Endothelial cell (in vitro differentiated cells): ENCODE measurements at places on chromosomes 7 and 10. TPM values are rescaled to one million over a fixed set of nuclear protein-coding genes. Genes with fewer than 3 reads are reported as not detected.
A peak's percentile ranks its signal among the peaks of the same experiment; 100 is the strongest.

DNA sequence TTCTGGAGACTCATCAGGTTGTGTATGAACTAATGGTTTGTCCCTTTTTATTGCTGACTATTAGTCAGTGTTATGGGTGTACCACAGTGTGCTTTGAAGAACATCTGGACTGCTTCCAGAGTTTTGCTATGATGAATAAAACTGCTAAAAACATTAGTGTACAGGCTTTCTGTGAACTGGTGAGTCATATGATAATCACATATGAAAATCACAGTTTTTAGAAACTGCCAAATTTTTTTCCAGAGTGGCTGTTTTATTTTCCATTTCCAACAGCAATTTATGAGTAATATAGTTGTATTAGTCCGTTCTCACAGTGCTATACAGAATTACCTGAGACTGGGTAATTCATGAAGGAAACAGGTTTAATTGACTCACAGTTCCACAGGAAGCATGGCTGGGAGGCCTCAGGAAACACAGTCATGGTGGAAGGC is 281.2 kb upstream of the VSTM2A start:
- no peak overlapping the region for H3K4me3 ChIP-seq
- peaks cover 11% of the 10 kb centered on the region for H3K4me1 ChIP-seq
- DNase-seq, result no peak
- H3K27me3 ChIP-seq, result no peaks in the 10 kb centered on the region

GRCh38 chr10:28633750-28634149 is 43.6 kb upstream of the BAMBI start:
- no peak overlapping the region for H3K4me3 ChIP-seq
- no peak for DNase-seq
- no peaks in the 10 kb centered on the region for H3K4me1 ChIP-seq
- H3K27me3 ChIP-seq, result peaks cover 5% of the 10 kb centered on the region

DNA sequence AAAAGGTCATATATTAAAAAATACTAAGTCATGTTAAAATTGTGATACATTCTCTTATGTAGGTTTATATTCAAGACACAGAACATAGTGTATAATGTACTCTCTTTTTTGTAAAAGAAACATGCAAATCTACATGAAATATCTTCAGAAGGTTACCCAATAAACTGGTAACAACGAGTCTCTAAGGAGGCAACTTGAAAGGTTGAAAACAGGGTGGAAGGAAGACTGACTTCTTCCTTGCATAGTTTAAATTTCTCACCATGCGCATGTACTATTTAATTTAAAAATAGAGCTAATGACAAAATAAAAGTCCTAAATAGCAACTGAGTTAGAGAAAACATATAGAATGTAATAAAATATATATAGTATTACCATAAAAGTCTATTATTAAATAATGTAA is 132.5 kb downstream of the NT5C2 start:
- no peaks in the 10 kb centered on the region for H3K4me1 ChIP-seq
- H3K27me3 ChIP-seq, result no peaks in the 10 kb centered on the region
- DNase-seq, result no peak
- no peak overlapping the region for H3K27ac ChIP-seq

- no peak overlapping the region for H3K4me3 ChIP-seq
- H3K4me1 ChIP-seq, result no peaks in the 10 kb centered on the region
- peaks cover 7% of the 10 kb centered on the region for H3K27me3 ChIP-seq
- no peak for DNase-seq
- H3K36me3 ChIP-seq, result no peaks in the 10 kb centered on the region
- H3K27ac ChIP-seq, result no peak overlapping the region
These were observed 90.5 kb downstream of the PDGFA start for GRCh38 chr7:428927-429827.

DNA sequence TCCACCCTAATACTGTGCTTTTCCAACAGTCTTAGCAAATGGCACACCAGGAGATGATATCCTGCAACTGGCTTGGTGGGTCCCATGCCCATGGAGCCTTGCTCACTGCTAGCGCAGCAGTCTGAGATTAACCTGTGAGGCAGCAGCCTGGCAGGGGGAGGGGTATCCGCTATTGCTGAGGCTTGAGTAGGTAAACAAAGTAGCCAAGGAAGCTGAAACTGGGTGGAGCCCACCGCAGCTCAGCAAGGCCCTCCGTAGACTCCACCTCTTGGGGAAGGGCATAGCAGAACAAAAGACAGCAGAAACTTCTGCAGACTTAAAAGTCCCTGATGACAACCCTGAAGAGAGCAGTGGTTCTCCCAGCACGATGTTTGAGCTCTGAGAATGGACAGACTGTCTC is 399.0 kb downstream of the CCSER2 start:
- no peak overlapping the region for H3K27ac ChIP-seq
- DNase-seq, result no peak
- H3K27me3 ChIP-seq, result peaks cover 2% of the 10 kb centered on the region
- no peaks in the 10 kb centered on the region for H3K36me3 ChIP-seq
- no peaks in the 10 kb centered on the region for H3K4me1 ChIP-seq
- H3K4me3 ChIP-seq, result no peak overlapping the region

DNA sequence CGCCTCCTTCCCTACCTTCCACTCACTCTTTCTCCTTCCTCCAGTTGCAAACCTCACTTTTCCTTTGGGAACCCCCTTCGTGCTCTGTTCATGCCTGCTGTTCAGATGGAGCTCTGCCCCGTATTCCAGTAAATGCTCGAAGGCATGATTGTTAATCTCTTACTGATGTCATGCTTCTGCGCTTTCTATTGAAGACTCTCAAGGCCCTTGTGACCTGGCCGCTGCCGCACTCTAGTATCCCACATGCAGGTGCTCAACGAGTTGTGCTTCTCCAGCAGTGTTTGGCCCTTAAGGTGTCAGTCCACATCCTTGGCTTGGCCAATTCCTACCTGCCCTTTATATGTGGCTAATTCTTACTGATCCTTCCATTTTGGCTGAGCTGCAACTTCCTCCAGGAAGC is 158.6 kb downstream of the ADAM12 start:
- H3K27ac ChIP-seq, result no peak overlapping the region
- peaks cover 8% of the 10 kb centered on the region for H3K4me1 ChIP-seq
- no peak overlapping the region for H3K4me3 ChIP-seq

DNA sequence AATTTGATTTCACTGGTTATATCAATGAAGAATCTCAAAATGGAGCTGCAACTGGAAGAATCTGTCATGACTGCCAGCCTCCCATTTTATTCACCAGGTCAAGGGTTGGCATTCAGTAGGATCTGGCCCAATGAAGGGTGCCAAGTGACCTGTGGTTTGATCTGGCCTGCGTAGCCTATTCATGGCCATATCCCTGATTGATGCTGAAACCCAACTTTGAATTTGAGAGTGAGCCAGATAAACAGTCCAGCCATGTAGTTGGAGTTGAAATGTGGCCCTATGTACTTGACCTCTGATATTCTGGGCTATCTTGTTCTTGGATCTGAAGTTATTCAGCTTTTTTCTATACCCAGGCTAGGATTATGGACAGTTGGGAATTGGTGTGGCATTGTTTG is 1.5 kb downstream of the MKLN1 start:
- peaks cover 9% of the 10 kb centered on the region for H3K27me3 ChIP-seq
- peaks cover 6% of the 10 kb centered on the region for H3K36me3 ChIP-seq
- DNase-seq, result no peak
- H3K4me3 ChIP-seq, result peak overlapping the region; percentile 100
- H3K4me1 ChIP-seq, result peaks cover 38% of the 10 kb centered on the region

- peaks cover 4% of the 10 kb centered on the region for H3K36me3 ChIP-seq
- no peak overlapping the region for H3K27ac ChIP-seq
- peaks cover 22% of the 10 kb centered on the region for H3K4me1 ChIP-seq
- no peak for DNase-seq
- H3K4me3 ChIP-seq, result no peak overlapping the region
- no peaks in the 10 kb centered on the region for H3K27me3 ChIP-seq
These were observed 103.2 kb downstream of the NRBF2 start for GRCh38 chr10:63236113-63236935.

GRCh38 chr10:26087666-26088065 is 128.9 kb upstream of the GAD2 start:
- H3K27me3 ChIP-seq, result no peaks in the 10 kb centered on the region
- no peak for DNase-seq
- H3K36me3 ChIP-seq, result no peaks in the 10 kb centered on the region
- H3K27ac ChIP-seq, result no peak overlapping the region
- no peak overlapping the region for H3K4me3 ChIP-seq
- H3K4me1 ChIP-seq, result no peaks in the 10 kb centered on the region

DNA sequence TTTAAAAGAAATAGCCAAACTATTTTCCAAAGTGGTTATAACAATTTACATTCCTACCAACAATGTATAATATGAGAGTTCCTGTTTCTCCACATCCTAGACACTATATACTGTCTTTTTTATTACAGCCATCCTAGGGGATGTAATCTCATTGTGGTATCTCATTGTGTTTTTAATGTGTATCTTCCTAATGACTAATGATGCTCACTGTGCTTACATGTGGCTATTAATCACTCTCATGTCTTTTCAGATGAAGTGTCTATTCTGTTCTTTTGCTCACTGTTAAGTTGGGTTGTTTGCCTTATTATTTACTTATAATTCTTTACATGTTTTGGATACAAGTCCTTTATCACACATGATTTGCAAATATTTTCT is 71.8 kb downstream of the ZNF438 start:
- no peaks in the 10 kb centered on the region for H3K27me3 ChIP-seq
- peaks cover 8% of the 10 kb centered on the region for H3K4me1 ChIP-seq
- H3K27ac ChIP-seq, result no peak overlapping the region

EEF1AKMT2 gene
- total RNA-seq, result 12.5 TPM

NEUROD6 gene
- not detected for total RNA-seq

TMUB1 gene
- 40.8 TPM for total RNA-seq
